Left kidney (tissue), 8 donors: ENCODE measurements at places on chromosomes 13 and 19. TPM values are rescaled to one million over a fixed set of nuclear protein-coding genes. Genes with fewer than 3 reads are reported as not detected.

Gene EPSTI1
- polyA plus RNA-seq, result 13.6 TPM

Gene HS6ST3
- 3.3 TPM for polyA plus RNA-seq

Gene F2RL3
- polyA plus RNA-seq, result 0.81 TPM

Gene PSG11
- not detected for polyA plus RNA-seq

Gene NRTN
- polyA plus RNA-seq, result 2.6 TPM

Gene PSG1
- not detected for polyA plus RNA-seq

Gene CYP4F12
- 1.1 TPM for polyA plus RNA-seq

Gene SYCN
- polyA plus RNA-seq, result not detected

Gene SELENOV
- 10.1 TPM for polyA plus RNA-seq

Gene CYP2A7
- polyA plus RNA-seq, result 0.40 TPM

Gene FGF9
- 23.6 TPM for polyA plus RNA-seq

Gene SYNE4
- polyA plus RNA-seq, result 14.0 TPM

Gene ELANE
- 0.20 TPM for polyA plus RNA-seq

Gene ZNF414
- 22.8 TPM for polyA plus RNA-seq

Gene RXFP2
- 1.3 TPM for polyA plus RNA-seq

Gene TTC9B
- 0.25 TPM for polyA plus RNA-seq

Gene TUBA3C
- polyA plus RNA-seq, result not detected

Gene PTGIR
- 1.7 TPM for polyA plus RNA-seq

Gene CPT1C
- polyA plus RNA-seq, result 11.5 TPM

Gene THAP8
- polyA plus RNA-seq, result 9.2 TPM

Gene CFAP97D2
- polyA plus RNA-seq, result not detected

Gene SUGP1
- 57.4 TPM for polyA plus RNA-seq

Gene CKM
- 0.38 TPM for polyA plus RNA-seq

Gene ZSCAN5C
- polyA plus RNA-seq, result not detected

Gene PINLYP
- 19.2 TPM for polyA plus RNA-seq

Gene ADPRHL1
- 5.2 TPM for polyA plus RNA-seq

Gene ADGRL1
- 39.8 TPM for polyA plus RNA-seq

Gene NLRP4
- not detected for polyA plus RNA-seq

Gene TINCR
- polyA plus RNA-seq, result 0.63 TPM

Gene CRX
- polyA plus RNA-seq, result 0.15 TPM

Gene RYR1
- polyA plus RNA-seq, result 9.6 TPM

Gene EPS8L1
- polyA plus RNA-seq, result 56.7 TPM

Gene KLK2
- 0.27 TPM for polyA plus RNA-seq

Gene ZNF446
- polyA plus RNA-seq, result 14.1 TPM

Gene LRRC8E
- polyA plus RNA-seq, result 2.0 TPM

Gene ZSCAN4
- polyA plus RNA-seq, result 0.17 TPM

Gene F7
- polyA plus RNA-seq, result 4.3 TPM

Gene ZNF547
- 7.3 TPM for polyA plus RNA-seq

Gene OR7C1
- polyA plus RNA-seq, result 0.23 TPM

Gene FSD1
- polyA plus RNA-seq, result 7.2 TPM

Gene MCEMP1
- not detected for polyA plus RNA-seq

Gene C19orf38
- 1.4 TPM for polyA plus RNA-seq

Gene MBD3L2
- not detected for polyA plus RNA-seq

Gene UPF1
- 49.1 TPM for polyA plus RNA-seq

Gene ZNF738
- polyA plus RNA-seq, result 54.2 TPM

Gene ZNF549
- polyA plus RNA-seq, result 20.9 TPM
